Mucosa of gallbladder (tissue), 1 donor: ENCODE measurements at places on chromosomes 5 and 9.

DNA sequence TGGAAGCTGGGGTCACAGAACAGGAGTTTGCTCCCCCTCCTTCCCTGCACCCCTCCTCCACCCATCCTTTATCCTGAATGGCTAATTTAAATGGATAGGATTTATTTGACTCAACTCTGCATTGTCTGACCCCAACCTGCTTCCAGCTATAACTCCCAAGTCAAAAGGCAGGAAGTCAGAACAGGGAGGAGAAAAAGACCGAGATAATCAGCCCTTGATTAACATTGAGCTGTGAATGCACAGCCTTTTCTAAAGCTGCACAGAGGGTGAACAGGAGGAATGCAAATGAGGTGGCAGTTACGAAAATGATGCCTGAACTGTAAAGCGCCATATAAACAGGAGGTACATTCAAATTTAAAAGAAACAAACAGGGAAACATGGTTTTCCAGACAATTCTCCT, 152.8 kb downstream of the SPOCK1 start:
- no peak for DNase-seq

- no peak for DNase-seq
Observed at GRCh38 chr9:94668418-94668927, 29.2 kb upstream of the FBP1 start.

GRCh38 chr5:139361835-139362429, 20.3 kb downstream of the PAIP2 start:
- DNase-seq = no peak

GRCh38 chr9:18632632-18633403, 158.9 kb downstream of the ADAMTSL1 start:
- DNase-seq = no peak

- DNase-seq = no peak
Observed at GRCh38 chr5:36459176-36460135, 146.9 kb upstream of the SLC1A3 start.

GRCh38 chr9:71271602-71272001, 150.2 kb upstream of the TRPM3 start:
- no peak for DNase-seq

DNA sequence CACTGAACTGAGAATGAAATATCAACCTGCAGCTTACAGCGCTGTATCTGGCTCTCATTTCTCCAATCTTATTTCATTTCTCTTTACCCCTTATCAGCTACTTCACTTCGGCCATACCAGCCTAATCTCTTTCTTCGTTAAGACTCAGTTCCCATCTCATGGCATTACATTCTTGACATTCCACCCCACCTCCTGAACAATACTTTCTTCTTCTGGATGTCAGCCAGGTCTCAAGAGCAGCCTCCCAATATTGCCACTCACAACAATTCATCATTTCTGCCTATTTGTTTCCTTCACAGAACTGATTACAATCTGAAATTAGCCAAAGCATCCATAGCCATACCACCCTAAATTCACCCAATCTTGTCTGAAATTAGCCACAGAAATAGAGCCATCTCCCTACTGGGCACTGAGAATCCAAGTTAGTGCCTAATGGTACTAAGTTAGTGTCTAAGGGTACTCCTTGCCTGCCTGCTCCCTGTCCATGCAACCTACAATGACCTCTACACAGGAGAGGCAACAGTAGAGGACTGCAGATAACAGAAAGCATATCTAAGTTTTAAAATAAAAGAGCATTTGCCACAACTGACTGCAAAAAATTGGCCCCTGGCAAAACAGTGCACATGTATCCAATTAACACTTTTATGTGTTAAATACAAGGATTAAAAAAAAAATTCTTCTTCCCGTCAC, 35.2 kb downstream of the SETX start:
- no peak for DNase-seq

GRCh38 chr5:60856066-60856465, 12.0 kb upstream of the ELOVL7 start:
- DNase-seq = no peak
